ENCODE measurements at places on chromosomes 11 and 22. TPM values are rescaled to one million over a fixed set of nuclear protein-coding genes. Genes with fewer than 3 reads are reported as not detected.

Gene YPEL4
- total RNA-seq: not detected

Gene STARD10
- 58.8 TPM for total RNA-seq

Gene VSIG10L2
- total RNA-seq: not detected

Gene RAG1
- 1.6 TPM for total RNA-seq

Gene CASP1
- total RNA-seq: not detected

Gene GLB1L2
- total RNA-seq: 0.34 TPM

Gene VSIG2
- not detected for total RNA-seq

Gene SLC17A6
- not detected for total RNA-seq

Gene AQP11
- total RNA-seq: 1.6 TPM

Gene FAM180B
- not detected for total RNA-seq

Gene CRACR2B
- 0.57 TPM for total RNA-seq

Gene CBY1
- total RNA-seq: 44.5 TPM

Gene LYVE1
- 1.2 TPM for total RNA-seq

Gene TNNI2
- total RNA-seq: 1.3 TPM

Gene PKNOX2
- 34.9 TPM for total RNA-seq

Gene SERPING1
- total RNA-seq: 4.6 TPM

Gene ACRV1
- not detected for total RNA-seq

Gene MOV10L1
- 1.1 TPM for total RNA-seq

Gene NPTXR
- total RNA-seq: 37.5 TPM

Gene TMEM45B
- total RNA-seq: not detected

Gene TREH
- total RNA-seq: not detected

Gene OOSP4B
- not detected for total RNA-seq

Gene RIBC2
- 1.1 TPM for total RNA-seq

Gene TSSK2
- total RNA-seq: not detected

Gene TRIM29
- total RNA-seq: not detected

Gene KCNE3
- total RNA-seq: 0.72 TPM

Gene MYEOV
- total RNA-seq: not detected

Gene ADORA2A
- total RNA-seq: 2.3 TPM

Gene ARHGAP8
- total RNA-seq: 0.51 TPM

Gene DDTL
- total RNA-seq: not detected

Gene PGGHG
- 49.5 TPM for total RNA-seq

Gene ZFPL1
- 50.0 TPM for total RNA-seq
